ENCODE measurements at places on chromosomes 12 and 14.

- no peak for DNase-seq
Observed at GRCh38 chr12:2666411-2666810, 128.4 kb upstream of the FKBP4 start.

DNA sequence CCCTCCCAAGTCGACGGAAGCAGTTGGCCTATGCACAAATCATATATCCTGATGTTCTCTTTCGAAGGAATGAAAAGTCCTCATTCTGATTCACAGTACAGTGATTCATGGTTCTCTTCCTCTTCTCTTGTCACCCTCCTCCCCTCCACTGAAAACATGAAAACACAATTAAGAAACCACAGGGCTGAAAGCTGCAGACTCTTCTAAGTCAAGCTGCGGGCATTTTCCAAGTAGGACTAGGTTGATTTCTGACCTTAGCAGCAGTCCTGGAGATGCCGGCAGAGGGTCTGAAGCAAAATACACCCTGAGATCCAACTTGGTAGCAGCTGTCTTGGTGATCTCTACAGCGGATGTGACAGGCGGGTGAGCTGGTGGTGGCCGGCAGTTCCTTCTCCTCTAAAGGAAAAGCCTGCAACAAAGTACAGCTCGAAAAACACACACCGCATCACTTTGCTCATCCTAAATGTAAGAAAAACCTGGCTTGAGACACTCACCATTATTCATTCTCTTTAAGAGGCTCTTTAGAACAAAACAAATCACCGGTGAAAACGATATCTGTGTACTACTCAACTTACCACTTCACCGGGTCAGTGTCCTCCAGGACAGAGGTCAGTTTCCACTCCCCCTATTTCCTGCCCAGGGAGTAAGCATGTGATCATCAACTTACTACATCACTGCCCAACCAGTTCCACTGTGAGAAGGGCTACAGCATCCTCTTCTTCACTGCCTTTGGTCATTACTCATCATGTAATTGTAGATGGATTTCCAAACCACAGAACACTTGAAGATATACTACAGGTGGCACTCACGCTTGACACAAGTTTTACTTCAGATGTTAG is 6.0 kb downstream of the TMCC3 start:
- DNase-seq, result no peak

DNA sequence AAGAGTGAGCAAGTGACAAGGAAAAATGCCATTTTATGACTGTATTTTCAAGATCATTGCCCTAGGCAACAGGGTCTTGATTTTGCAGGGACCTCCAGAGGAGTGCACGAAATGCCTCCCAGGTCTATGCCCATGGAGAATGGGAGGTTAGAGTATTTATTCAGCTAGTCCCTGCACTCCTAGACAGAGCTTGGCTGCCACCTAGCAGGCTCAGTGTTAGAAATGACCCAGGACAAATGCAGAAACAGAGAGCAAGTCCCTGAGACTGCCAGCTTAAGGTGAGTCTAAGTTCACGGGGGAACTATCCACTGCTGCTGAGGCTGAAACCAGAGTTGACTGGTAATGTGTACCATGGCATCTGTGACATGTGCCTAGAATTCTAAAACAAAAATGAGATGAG is 506.4 kb downstream of the MED13L start:
- peak; percentile 31 for DNase-seq

DNA sequence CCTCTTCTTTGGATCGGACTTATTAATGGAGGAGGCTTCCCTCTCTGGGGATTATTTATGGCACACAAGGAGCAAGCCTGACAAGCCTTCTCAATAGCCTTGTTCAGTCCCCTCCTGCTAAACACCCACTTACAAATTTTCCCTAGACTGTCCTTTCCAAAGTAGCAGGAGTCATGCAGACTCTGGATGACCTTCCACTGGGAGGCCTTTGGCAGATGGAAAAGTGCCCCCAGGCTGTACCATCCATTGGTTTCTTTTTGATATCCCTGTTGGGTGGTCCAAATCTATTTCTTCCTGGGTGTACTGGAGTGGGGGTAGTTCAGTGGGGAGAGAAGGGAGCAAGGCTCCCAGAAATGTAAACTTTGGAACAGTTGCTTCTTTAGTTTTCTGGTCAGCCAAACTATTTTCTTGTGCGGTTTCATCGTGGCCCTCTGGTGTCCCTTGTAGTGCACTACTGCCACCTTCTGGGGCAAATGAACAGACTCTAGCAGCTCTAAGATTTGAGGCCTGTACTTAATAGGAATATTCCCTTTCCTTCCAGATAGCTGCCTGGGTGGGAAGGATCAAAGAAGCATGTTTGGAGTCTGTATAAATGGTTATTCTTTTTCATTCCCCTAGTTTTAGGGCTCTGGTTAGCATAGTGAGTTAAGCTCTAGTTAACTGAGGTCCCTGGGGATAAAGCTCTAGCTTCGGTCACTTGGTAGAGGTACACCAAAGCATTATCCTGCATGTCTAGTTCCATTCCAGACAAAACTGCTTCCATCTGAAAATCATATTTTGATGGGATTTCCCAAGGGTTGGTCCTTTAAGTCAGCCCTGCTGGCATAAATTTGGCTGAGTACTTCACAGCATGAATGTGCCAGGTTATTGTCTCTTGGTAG is 409.5 kb downstream of the SLC6A15 start:
- peak; percentile 82 for DNase-seq

GRCh38 chr12:103965255-103965589 is 450 bp upstream of the TDG start:
- no peak for DNase-seq

- no peak for DNase-seq
Observed at GRCh38 chr12:114770323-114770722, 86.3 kb upstream of the TBX3 start.

GRCh38 chr14:29161593-29161992 is 395.0 kb downstream of the FOXG1 start:
- no peak for DNase-seq

GRCh38 chr14:65167072-65167645 is 64.8 kb upstream of the MAX start:
- DNase-seq, result no peak

DNA sequence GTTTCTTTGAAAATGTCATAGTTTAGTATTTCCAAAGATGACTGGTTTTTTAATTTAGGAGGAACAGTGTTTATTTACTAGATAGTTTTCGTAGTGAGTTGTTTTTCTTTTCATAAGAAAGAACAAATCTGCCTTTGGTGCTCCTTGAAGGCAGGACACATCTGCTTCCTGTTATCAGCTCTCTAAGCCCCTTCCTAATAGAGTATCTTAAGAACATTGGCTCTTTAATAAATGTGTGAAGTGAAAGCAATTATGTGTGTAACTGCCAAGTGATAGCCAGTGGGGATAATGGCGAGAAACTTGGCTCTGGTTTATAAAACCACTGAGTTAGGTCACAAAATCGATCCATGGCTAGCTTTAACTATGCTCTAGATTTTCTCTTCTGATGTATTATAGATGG is 23.5 kb upstream of the PPFIBP1 start:
- no peak for DNase-seq

DNA sequence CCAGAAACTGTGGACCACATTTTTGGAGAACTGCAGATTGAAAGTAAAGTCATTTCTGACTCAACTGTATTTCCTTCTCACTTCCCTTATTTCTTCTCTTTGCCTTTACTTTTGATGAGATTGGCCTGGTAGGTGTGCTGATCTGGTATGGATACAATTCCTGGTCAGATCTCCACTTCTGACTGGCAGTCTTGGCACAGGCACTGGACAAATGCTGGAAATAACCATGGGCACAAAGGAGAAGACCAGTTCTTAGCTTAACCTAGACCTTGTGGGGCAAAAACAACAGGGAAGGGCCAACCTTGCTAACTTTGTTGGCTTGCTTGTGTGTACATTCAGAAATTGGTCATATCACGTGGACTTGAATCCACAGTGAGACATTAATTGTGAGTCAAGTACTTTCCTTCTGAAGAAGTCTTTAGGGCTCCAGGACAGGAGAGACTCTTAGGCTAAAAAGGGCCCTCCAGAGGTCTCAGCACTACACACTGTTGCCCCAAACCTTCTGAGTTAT is 75.0 kb downstream of the DIP2B start:
- DNase-seq, result no peak

DNA sequence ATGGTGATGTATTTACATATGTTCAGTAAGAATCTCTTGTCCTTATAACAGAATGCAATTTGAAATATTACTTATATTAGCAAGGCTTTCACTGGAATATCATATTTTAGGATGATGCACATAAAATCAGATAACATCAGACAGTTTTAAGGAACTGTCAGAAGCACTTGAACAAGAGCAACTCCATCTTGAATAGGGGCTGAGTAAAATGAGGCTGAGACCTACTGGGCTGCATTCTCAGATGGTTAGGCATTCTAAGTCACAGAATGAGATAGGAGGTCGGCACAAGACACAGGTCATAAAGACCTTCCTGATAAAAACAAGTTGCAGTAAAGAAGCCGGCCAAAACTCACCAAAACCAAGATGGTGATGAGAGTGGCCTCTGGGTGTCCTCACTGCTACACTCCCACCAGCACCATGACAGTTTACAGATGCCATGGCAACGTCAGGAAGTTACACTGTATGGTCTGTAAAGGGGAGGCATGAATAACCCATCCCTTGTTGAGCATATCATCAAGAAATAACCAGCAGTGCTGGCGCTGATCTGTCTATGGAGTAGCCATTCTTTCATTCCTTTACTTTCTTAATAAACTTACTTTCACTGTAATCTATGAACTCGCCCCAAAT is 27.6 kb upstream of the ETV6 start:
- no peak for DNase-seq

DNA sequence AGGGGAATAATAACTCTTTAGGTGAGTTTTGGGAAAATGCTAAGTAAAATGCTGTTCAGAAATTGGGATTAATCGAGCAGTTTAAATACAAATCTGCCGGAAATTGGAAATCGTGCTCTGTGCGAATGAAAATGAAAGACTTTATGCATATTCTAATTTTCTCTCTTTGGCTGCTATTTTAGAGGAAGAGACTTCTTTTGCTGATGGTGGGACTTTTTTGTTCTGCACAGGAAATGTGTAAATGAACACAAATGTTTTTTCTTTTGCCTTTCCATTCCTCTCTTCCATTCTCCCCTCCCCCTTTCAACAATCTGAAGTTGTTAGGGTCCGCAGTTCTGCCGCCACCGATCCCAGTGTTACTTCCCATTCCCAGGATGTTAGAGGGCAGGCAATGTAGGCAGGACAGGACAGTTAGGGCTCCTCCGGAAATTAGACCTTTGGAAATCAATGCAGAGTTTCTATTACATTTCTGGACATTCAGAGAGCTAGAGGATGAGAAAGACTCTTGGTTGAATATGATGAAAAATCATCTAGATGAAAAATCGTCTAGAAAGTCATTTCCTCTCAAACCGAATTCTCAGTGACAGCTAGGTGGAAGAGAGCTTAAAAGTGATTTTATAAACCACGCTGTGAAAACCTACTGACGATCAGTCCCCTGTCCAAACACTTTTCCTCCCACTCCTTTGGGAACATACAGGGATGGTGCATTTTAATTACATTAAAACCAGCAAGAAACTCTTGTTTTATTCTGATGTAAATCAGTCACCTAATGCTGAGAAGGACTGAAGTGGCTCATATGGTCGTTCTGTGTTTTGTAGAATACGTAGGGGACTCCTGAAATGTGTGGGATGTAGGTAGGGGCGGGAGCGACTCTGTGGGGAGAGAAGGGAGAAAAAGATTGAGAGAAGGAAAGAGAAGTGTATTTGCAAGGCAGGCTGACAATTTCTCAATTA is 17.8 kb downstream of the FOXG1 start:
- DNase-seq, result peak; percentile 20

DNA sequence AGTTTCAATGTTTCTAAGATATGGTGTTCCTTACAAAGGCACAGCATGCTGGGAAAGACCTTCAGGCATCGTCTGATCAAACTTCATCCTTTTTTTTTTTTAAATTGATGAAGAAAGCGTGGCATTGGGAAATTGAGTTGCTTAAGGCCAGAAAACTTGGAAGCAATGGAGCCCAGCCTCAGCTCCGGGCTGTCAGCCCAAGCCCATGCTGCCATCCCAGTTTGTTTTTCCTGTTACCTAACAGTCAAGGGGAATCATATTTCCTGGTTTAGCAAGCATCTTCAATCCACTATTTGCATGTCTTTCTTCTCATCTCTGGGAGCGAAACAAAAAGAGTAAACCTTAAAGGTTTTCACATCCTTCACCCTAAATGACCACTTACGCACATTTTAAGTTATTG is 200.2 kb downstream of the CHST11 start:
- DNase-seq, result no peak

- DNase-seq, result no peak
Observed at GRCh38 chr14:75283833-75284563, 5.4 kb downstream of the FOS start.

DNA sequence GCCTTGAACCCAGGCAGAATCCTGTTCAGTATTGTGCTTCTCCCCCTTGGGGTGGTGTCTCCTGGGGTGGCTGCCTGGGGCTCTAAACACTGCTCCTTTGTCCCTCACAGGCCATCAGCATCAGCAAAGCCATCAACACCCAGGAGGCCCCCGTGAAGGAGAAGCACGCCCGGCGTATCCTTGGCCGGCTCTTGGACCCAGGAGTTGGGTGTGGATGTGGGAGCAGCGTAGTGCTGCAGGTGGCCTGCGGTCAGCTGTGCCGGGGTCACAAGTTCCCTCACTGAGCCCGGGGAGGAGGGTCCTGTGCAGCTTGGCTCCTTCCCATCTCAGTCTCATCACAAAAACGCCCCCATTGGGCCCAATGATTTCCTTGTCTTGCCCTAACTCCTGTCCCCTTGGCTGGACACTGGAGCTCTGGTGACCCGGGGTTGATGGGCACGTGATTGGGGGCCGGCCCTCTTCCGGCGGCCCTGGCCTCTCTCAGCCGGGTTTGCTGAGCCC is 12.7 kb downstream of the HIP1R start:
- DNase-seq, result no peak

- peak; percentile 63 for DNase-seq
Observed at GRCh38 chr12:100554608-100555077, 18.8 kb upstream of the GAS2L3 start.

GRCh38 chr14:104933746-104934733 is 9.4 kb downstream of the PLD4 start:
- peak; percentile 57 for DNase-seq

GRCh38 chr12:117100251-117100650 is 1.0 kb upstream of the TESC start:
- DNase-seq, result peak; percentile 49

DNA sequence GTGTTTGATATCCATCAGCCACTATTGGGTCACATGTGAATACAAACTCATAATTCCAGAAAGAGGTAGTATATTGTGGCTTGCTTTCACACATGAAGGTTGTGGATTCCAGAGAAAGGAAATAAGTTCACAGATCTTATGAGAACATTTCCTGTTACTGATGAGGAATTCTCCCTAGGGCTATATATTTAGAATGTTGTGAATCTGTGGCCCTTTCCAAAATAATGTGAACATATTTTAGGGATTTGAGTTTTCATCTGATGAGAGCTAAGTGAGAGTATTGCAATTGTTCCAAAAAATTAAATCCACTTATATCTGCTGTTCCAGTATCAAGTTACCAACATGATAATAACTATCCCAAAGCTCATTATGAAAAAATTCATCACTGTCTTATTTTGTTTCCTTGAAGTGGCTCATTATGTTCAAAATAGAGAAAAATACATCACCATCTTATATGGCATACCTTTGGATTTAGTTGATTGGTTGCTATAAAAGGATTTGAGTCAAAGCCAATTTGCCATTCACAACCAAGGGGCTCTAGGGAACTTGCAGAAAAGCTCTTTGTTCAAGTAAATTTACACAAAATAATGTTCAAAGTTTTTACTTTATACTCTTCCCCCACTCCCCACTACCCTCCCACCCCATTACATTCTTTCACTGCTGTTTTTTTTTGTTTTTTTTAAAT is 76.3 kb downstream of the MYRFL start:
- DNase-seq, result no peak

GRCh38 chr14:82854131-82854530 is 1320.5 kb upstream of the SEL1L start:
- DNase-seq, result peak; percentile 12

- no peak for DNase-seq
Observed at GRCh38 chr12:116962197-116962596, 51.4 kb downstream of the FBXW8 start.
